ENCODE measurements at places on chromosomes 1 and 21.

DNA sequence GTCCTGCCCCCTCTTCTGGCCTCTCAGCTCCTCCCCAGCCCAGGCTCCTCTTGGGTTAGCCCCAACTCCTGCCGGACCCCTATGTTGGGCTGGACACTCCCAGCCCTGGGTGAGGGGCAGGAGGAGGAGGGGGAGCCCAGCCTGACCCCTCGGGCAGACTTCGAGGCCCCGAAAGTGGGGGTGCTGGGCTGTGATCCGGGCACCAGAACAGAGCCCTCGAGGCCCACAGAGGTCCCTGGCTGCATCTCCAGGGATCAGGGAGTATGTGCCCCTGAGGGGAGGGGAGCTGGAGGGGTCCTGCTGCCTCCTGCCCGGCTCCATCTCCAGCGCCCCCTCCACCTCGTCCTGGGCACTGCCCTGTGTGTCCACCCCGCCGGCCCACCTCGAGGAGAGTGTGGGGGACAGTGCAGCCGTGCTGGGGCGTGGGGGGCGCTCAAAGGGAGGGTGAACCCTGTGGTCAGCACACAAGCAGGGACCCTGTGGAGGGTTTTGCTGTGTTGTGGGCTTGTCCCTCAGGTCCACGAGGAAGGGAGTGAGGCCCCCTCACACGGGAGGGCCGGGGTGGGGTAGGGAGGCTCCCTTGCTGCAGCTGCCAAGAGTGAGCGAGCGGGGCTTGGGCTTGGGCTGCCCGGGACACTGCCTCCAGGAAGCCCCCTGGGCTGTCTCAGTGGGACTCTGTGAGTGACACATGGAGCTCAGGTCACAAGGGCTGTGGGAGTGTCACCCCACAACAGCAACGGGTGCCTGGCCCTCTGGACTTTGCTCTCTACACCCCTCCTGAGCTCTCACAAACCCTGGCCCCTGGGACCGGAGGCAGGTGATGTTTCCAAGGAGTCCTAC, 54.4 kb downstream of the COL18A1 start:
- DNase-seq, result no peak

DNA sequence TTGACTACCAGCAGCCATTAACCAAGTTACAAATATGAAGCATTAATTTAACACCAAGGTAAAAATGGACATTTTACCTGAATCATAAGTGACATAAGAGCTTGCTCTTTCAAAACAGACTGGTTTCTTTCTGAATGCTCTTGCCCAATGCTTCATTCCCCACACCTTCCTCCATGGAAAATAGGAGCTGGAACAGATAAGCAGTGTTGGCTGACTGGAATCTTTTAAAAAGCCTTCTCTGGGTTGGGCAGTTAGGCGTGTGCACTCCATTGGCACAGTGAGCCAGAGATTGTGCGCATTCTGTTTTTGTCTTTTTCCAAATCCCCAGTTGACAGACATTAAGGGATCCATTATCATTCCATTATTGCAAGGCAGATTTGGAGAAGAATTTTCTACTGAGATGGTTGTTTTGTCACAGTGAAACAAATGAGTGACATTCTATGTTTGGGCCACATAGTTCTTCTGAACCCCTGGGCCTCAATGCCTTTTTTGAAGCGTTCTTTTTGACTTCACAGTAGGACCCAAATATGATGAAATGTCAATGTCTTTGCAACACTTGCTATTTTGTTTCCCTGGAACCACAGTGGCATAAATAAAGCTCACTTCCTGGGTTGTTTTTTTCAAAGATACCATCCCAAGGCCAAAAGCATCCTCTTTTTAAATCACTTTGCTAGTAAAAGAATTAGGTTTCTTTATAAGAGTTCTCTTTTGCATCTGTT, 32.3 kb downstream of the LRRC8B start:
- no peak for DNase-seq

DNA sequence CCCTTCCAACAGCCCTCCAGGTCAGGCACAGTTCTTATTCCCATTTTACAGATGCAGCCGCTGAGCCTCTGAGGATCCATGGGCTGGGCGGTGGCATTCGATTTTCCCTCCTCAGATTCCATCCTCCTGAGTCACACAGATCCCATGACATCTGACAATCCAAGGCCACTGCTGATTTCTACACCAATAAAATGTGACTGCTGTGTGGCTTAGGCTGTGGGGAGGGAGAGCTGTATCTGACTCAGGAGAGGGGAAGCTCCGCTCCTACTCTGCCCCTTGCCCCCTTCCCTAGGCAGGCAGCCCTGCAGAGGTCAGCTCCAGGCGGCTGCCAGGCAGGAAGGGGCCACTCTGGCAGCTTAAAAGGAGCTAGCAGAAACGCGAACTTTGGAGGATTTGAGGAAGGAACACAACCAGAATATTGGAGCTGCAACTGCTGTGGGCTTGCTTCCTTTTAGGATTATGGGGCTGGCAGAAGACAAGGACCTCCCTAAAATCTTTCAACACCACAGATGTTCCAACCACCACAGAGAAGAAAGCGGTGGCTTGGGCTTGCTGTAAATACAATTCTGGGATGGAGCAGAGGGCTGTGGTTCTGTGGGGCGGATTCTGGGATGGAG, 50.0 kb downstream of the MRPL37 start:
- no peak for DNase-seq

DNA sequence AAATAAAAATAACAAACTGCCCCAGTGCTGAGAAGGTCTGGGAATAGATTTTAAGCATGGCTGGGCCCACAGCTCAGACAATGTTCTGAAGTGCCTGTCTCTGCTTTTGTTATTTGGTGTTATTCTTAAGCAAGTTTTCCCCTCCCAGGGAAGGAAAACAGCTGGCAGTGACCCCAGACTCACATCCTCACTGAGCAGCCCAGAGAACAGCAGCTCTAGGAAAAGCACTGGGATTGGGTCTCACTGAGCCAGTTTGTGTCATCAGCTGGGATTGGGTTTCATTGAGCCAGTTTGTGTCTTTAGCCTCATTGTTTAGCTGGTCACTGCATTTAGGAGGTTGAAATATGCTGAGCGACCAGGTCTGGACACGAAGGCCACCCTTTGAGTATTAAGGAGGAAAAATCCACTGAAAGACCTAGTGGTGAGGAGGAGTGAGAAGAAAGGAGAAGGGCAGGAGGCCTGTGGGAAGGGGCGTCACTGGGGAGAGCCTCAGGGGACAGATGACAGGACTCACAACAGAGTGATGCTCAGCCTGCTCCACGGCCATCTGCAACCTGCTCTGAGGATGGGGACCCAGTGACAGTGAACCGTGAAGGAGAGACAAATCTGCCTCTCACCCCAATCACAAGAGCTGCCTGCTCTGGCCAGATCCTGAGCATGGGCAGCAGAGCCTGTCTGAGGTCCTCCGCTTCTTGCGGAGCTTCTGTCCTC, 103.8 kb downstream of the TOMM20 start:
- DNase-seq, result no peak

- DNase-seq, result no peak
These were observed 35.6 kb upstream of the SLC16A1 start for GRCh38 chr1:112991402-112992120.

GRCh38 chr21:35203093-35203977, 154.2 kb upstream of the RUNX1 start:
- DNase-seq, result no peak

GRCh38 chr21:45436351-45437065, 31.5 kb downstream of the COL18A1 start:
- DNase-seq, result no peak

DNA sequence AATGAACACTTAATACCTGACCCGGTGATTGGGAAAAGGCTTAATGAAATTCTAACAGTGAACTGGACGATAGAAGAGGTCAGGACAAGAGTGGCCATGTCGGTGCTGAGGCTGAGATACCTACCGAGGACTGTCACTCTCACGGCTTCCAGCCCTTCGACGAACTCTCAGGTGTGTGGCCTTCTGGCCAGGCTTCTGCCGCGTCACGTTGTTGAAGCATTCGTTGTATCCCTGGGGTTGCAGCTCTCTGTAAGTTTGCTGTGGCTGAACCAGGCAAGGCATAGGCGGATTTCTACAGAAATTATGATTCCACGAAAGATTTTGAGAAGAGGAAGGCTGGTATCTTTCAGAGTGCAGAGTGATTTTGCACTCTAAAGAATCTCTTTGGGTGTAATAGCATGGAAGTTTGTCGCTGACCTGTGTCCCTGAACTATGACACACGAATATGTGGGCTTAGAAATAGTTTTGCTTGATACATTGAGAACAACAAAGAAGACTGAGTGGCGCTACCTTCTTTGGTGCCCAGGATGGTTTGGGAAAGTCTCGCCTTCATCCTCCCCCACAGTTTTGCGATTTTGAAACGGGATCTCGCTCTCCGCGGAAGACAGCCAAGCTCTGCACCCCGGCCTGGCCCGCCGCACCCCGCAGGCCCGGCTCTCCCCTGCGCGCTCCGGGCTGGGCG, 403 bp upstream of the EPHX4 start:
- no peak for DNase-seq

GRCh38 chr1:1175221-1176062, 1.8 kb downstream of the TTLL10 start:
- DNase-seq, result peak; percentile 49

- DNase-seq, result no peak
These were observed 82.9 kb downstream of the ARID4B start for GRCh38 chr1:235244974-235245592.

DNA sequence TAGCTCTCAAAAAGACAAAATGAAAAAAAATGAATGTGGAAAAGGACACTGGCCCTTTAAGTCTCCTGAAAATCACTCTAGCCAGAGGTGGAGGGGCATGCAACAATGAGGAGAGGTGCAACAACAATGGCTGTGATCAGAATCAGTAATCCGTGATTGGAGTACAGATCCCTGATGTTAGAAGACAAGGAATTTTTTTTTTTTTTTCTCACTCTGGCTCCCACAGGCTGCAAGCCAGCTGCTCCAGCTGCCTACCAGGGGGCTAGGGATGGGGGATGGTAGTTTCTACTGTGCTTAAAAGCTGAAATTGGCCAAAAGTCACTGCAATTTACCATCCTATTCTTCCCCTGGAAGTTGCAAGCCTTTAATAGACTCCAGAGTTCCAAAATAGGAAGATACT, 54.5 kb downstream of the STYXL2 start:
- DNase-seq, result no peak

- DNase-seq, result no peak
These were observed 79.0 kb downstream of the EIF4G3 start for GRCh38 chr1:21097729-21098128.

- DNase-seq, result no peak
These were observed 97.8 kb upstream of the LPGAT1 start for GRCh38 chr1:211928290-211928801.

- no peak for DNase-seq
These were observed 10.0 kb downstream of the TSEN15 start for GRCh38 chr1:184061396-184062003.

DNA sequence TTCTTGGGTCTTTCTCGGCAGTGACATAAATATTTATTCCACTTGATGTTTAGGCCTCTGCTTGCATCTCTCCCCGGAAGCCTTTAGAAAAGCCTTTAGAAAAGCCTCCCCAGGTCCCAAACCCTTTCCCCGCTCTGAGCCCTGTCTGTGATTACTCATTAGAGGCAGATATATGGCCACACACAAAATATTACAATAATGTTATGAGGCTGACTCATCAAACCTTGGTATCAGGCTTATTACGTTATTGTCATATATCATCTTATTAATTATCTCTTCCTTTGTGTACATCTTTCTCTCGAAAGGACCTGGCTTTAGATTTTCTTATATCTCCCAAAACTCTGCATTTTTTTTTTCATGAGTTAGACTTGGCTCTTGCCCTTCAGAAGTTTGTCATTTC, 69.5 kb downstream of the FGGY start:
- DNase-seq, result no peak

DNA sequence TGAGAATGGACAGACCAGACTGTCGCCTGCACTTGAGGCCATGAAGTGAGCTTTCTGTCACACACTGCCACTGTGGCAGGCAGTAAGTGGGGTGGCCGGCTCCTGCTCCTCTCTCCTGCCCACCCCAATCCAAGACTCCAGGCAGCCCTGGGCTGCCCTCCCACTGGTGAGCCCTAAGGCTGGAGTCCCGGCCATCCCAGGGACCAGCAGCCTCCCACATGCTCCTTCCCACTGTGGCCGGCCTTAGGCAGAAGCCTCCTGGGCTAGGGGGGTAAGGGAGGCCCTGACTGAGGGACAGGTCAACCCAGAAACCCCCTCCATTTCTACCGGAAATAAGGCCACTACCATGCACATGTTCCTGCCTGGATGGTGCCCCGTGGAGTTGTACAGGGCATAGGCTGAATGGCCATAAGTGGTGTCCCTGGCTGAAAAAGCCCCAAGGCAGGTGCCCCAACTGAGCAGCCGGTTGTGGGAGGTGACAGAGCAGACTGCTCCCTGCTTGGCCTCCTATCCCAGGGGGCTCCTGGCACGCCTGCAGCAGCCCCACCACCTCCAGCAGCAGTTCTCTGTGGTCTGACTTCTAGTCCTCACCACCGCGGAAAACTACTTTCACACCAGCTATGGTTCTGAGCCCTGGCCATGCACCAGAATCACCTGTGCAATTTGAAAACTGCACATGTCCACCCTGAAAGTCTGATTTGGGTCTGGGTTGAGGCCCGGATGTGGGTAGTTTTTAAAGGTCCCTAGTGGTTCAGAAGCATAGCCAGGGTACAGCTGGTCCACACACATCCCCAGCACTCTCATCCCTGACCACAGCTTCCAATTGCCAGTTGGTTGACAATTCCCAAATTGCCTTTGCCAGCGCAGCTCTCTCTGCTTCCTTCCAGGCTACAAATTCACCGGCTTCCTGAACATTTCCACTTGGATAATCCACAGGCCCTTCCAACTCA, 1.6 kb upstream of the ARTN start:
- DNase-seq, result no peak

DNA sequence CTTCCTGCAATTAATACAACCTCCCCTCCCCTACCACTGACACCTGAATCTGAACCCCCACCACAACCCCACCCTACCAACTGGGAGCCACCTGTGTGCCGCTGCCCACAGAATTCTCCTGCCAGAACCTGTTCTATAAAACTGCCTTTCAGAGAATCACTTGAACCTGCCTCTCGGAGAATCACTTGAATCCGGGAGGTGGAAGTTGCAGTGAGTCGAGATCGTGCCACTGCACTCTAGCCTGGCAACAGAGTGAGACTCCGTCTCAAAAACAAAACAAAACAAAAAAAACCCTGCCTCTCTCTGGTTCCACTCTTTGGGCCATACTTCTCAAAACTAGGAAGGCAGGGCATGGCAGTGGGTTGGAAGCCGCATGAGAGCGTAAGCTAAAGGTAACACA, 5.7 kb downstream of the URB1 start:
- DNase-seq, result no peak

GRCh38 chr1:244239261-244239770, 188.2 kb downstream of the ZBTB18 start:
- no peak for DNase-seq

DNA sequence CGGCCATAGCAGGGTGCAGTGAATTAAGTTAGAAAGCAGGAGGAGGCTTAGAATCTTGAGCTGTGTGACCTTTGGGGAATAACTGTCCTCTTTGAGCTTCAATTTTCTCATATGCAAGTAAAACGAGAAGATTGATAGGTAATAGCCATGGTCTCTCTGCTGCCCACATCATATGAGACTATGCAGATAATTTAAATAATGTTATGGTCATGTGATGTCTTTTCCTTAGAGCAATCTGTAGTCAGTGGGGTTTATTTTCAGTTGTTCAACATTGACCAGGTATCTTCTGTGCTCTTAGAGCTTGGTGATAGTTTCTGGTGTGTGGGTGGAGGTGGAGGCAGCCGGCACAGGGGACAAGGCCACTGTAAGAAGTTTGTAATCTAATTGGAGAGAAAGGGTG, 537.1 kb downstream of the KIF26B start:
- no peak for DNase-seq
